ENCODE measurements at places on chromosomes 5 and 9.

GRCh38 chr5:83595217-83595616 is 123.7 kb downstream of the VCAN start:
- no peak for DNase-seq

DNA sequence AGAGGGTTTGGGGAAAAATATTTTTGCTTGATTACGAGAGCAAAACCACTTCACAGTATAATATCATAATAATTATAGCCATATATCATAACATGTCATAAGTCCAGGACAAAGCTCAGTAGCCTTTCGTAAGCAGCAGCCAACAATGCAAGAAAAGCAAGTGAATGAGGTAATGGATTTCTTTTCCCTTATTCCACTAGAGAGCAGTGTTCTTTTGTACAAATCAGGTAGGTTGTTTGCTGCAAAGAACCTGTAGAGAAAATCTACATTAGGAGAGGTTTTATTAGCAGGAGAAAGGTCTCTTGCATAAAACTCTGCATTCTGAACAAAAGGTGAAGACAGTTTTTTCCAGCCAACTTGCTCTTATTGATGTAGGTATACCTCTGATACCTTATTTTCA is 1033.4 kb downstream of the TLE4 start:
- no peak for DNase-seq

DNA sequence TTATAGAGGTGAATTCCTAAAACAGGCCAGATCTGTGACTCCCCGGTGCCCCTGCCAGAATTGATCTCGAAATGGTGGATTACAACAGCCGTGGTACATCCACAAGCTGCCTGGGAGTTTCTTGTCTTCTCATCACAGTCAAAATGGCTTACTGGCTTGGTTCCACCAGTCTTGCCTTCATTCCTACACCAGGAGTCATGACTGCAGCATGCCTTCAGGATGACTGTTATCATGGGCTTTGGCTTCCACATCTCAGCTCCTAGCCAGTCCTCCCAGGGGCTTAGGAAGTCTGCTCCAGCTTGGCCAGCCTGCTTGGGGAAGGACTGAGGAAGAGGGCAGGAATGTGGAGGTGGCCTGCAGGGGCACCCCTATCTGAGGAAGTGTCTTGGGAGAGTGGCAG is 132.9 kb upstream of the NR3C1 start:
- no peak for DNase-seq

DNA sequence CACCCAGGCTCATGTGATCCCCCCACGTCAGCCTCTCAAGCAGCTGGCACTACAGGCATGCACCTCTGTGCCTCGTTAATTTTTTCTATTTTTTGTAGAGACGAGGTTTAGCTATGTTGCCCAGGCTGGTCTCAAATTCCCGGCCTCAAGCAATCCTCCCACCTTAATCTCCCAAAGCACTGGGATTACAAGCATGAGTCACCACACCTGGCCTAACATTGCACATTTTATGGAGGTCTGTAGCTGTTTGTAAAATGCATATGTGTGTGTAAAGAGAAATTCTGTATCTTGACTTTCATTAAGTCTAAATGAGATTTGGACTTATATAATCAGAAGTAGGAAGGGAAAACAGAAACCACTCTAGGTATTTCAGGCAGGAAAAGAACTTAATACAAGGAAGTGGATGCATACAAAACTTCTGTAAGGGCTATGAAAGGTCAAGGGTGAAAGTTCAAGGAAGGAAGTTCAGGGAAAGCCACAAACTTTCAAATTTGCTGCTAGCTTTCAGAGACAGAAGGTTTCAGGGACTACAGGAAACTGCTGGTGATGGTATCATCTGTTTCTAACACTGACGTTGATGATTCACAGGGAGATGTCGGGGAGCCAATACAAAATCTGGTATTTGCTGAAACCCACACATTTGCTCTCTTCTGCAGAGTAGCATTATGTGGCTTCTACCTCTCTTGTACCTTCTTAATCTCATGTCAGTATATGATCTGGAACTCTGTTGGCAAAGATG is 209.4 kb downstream of the PIK3R1 start:
- DNase-seq: peak; percentile 91

GRCh38 chr5:160556846-160557245 is 135.2 kb downstream of the PTTG1 start:
- no peak for DNase-seq

- no peak for DNase-seq
These were observed 3.1 kb downstream of the SRD5A1 start for GRCh38 chr5:6636293-6636692.

GRCh38 chr5:175772747-175773533 is 98.4 kb upstream of the CPLX2 start:
- DNase-seq: no peak

- no peak for DNase-seq
These were observed 8.3 kb upstream of the SCGB3A1 start for GRCh38 chr5:180599590-180599914.

- DNase-seq: no peak
These were observed 8.9 kb downstream of the CDC42SE2 start for GRCh38 chr5:131272724-131273123.

GRCh38 chr5:119583684-119584083 is 45.7 kb upstream of the FAM170A start:
- DNase-seq: no peak

- no peak for DNase-seq
These were observed 57.2 kb upstream of the FBXW11 start for GRCh38 chr5:172063463-172064235.

DNA sequence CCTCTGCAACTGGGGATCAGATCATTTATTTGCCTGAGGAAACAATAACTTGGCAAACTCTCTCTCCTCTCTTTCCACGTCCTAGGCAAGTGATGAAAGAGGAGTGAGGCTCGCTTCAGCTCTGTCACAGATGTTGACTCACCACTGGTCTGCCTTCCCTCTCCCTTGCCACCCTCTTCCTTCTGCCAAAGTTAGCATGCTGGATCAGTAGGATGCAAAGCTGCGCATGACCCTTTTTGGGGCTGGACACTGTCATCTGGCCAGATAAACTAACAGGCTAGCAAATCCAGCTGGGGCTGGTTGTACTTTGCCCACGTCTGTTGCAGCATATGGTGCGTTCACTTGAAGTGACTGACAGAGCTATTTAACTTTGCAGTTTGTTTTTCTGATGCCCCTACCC is 36.2 kb upstream of the SMARCA2 start:
- DNase-seq: peak; percentile 31

GRCh38 chr9:70510157-70510770 is 95.8 kb upstream of the KLF9 start:
- no peak for DNase-seq

DNA sequence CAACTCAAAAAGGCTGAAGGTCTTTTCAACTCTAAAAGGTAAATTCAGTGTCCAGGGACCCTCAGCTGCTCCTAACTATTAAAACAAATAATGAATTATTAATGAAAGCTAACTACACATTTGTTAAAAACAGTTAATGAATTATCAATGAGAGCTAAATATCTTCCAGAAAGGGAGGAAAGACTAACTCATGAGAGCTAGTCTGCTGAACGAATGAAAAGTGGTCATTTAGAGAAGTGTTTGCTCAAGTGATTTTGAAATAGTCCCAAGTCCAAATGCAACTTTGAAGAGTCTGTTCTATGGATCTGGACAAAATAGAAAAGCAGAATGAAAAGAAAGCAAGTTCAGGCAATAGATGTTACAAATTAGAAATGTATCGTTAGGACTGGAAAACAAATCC is 133.9 kb upstream of the SPEF2 start:
- DNase-seq: peak; percentile 41

DNA sequence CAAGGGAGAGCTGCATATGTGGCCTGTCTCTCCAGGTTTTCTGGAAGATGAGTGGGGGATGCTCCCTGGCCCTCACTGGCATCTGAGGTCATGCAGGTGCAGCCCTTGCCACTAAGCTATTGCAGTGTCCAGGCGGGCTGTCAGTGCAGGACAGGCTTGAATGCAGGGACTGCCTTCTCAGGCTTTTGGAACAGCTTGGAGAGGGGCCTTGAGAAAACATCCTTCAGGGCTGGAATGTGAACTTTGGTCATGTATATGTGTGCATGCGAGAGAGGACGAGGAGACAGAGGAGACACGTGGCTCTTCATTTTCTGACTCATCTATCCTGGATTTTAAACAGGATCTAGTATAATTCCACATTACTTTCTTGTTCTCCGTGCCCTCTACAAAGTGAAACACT is 90.3 kb downstream of the MACROH2A1 start:
- DNase-seq: no peak

DNA sequence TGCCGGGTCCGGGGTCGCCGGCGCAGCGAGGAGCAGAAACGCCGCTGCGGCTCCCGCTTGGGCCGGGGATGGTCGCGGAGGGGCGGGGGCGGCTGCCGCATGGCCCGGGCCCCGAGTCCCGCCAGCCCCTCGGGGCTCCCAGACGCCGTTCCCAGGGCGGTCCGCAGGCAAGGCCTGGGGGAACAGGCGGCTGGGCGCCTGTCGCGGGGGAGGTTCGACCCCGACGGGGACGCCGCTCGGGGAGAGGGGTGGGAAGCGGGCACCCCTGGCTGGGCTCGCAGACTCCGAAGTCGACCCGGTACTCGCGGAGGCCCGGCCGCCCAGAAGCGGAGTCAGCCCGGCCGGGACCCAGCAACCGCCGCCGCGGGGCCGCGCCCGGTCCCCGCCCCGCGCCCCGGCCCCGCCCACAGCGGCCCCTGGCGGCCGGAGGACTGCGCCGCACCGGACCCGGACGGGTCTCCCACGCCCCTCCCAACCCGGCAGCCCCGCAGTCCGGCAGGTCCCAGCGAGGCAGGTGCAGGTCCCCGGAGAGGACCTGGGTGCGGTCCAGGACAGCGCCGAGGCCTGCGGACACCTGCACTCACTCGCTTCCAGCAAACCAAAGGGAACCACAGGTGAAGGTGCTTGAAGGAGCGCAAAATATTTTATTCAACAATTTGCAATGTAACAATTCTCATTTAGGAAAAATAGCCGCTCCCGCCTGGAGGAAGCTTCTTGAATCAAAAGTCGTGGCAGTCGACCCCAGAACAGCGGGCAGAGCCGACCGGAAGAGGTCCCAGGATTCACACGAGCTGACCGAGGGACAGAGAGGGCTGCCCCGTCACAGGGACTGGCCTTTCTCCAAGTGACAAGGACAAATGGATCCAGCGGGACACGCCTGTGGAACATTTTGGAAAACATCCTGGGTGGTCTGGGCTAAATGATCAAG is at the start of gene INPP5E:
Gene INPP5E (minus strand): TSS at position 365 of the 928 bp plus-strand sequence. CDS start 426 bp downstream, outside the sequence.
- DNase-seq: peak; percentile 86

- no peak for DNase-seq
These were observed 16.2 kb downstream of the LMNB1 start for GRCh38 chr5:126793097-126793496.

GRCh38 chr9:84945878-84946538 is 276.5 kb downstream of the NTRK2 start:
- no peak for DNase-seq

- no peak for DNase-seq
These were observed 1092.6 kb upstream of the CDH6 start for GRCh38 chr5:30100929-30101328.

DNA sequence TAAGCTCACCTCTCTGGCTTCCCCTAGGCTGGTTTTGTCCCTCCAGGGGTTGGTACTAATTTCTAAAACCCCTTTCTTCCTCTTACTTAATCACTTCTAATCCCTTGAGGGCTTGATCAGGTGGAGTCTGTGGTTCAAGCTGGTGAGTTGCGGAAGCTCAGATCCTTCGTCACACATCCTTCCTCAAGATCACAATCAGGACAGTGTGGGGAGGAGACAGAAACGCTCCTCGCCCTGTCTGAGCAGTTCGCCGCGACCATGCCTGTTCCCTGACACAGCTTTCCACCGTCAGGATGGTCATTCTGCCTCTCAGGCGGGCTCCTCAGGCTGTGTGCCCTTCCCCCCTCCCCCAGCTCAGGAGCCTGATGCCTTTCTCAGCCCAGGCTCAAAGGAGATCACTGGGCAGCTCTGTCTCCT is 24.3 kb downstream of the CPLX2 start:
- no peak for DNase-seq

DNA sequence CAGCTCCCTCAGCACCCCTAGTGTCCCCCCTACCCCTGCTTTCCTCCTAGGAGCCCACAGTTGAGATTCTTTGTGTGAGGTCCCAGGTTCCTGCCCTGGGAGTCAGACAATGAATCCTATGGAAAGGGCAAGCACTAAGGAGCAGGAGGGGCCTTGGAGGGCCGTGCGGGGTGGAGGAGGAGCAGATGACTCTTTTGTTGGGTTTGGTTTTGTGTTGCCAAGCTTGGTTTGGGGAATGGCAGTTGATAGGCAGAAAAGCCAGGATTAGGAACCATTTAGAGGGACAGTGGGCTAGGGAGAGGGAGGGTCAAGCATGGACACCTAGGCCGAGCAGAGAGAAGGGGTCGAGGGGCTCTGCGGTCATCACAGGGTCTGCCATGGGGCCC is 61.6 kb upstream of the SPTLC1 start:
- no peak for DNase-seq

GRCh38 chr5:8316608-8317280 is 447.8 kb downstream of the MTRR start:
- no peak for DNase-seq

DNA sequence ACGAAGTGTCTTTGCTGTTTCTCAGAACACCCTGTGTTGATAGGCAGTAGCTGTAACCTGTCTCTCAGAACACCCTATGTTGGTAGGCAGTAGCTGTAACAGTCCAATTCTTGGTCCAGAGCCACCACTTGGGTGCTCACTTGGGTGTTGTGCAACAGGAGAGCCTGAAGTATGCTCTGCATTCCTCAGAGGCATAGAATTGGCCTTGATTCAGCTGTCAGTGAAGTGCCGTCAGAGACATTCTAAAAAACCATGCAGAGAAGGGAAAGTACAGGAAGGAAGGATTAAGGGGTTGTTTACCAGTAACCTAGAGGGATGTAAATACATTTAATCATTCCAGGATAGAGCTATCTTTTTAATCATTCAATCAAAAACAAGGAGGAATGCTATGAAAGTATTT is 231.2 kb downstream of the ARRDC3 start:
- peak; percentile 26 for DNase-seq

GRCh38 chr5:82730913-82731312 is 346.3 kb downstream of the TMEM167A start:
- no peak for DNase-seq

DNA sequence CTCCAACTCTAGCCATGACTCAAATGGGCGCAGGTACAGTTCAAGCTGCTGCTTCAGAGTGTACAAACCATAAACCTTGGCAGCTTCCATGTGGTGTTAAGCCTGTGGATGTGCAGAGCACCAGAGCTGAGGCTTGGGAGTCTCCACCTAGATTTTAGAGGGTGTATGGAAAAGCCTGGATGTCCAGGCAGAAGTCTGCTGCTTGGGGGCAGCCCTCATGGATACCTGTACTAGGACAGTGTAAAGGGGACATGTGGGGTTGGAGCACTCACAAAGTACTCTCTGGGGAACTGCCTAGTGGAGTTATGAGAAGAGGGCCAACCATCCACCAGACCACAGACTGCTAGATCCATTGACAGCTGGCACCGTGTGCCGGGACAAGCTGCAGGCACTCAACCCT is 273.5 kb upstream of the ST8SIA4 start:
- no peak for DNase-seq

DNA sequence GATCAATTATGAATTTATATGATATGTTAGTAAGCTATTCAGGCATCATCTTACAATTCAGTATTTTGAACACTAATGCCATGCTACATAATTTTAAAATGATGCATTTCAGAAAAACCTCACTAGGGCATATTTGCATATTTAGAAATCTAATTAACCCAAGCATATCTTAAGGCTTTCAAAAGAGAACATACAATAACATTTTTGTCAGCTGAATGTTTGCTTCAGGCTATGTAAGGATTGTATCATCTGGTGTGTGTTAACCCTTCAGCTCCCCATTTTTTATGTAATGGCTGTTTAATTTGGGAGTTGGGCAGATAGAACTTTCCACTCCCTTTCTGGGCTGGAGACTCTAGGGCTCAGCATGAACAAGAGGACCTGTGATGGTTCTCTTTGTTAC is 299.1 kb upstream of the EFNA5 start:
- DNase-seq: no peak
